SW 1271 (cell line): ENCODE measurements at places on chromosomes 4 and X.

GRCh38 chr4:20679951-20680350 is 20.3 kb upstream of the PACRGL start:
- no peak for DNase-seq

DNA sequence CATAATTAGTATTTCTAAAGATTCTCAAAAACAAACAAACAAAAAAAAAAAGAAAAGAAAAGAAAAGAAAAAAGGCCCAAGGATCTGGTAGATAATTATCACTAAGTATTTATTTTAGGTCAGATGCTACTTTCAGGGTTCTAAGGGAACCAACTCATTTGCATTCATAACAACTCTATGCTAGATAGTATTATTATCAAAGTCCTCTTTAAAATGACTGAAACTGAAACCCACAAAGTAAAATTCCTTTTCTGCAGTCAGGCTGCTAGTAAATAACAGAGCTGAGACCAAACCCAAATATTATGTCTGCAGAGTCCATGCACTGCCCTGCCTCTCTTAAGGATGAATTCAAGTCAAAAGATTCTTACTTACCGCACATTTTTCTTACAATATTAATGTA is 38.3 kb upstream of the MAPK10 start:
- DNase-seq = no peak

- no peak for DNase-seq
Measured at GRCh38 chr4:128540122-128540521, 252.5 kb upstream of the PGRMC2 start.

DNA sequence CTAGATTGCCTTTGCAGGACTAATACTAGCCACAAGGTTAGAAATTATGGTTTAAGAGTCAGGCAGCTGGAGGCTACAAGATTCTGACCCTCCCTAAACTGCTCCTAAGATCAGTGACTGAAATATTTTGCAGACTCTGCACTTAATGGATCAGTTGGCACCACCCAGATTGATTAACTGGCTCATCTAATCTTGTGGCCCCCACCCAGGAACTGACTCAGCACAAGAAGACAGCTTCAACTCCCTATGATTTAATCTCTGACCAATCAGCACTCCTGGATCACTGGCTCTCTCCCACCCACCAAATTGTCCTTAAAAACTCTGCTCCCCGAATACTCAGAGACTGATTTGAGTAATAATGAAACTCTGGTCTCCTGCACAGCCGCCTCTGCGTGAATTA is 145.4 kb upstream of the LCORL start:
- DNase-seq = no peak

GRCh38 chr4:151624626-151625565 is 135.9 kb downstream of the GATB start:
- DNase-seq = no peak

- DNase-seq = no peak
Measured at GRCh38 chrX:109783701-109784079, 50.6 kb upstream of the ACSL4 start.

- DNase-seq = no peak
Measured at GRCh38 chrX:23334848-23335599, at the start of gene PTCHD1. PTCHD1 (plus strand) TSS chrX:23334849; CDS start chrX:23334876, 27 bp downstream.

DNA sequence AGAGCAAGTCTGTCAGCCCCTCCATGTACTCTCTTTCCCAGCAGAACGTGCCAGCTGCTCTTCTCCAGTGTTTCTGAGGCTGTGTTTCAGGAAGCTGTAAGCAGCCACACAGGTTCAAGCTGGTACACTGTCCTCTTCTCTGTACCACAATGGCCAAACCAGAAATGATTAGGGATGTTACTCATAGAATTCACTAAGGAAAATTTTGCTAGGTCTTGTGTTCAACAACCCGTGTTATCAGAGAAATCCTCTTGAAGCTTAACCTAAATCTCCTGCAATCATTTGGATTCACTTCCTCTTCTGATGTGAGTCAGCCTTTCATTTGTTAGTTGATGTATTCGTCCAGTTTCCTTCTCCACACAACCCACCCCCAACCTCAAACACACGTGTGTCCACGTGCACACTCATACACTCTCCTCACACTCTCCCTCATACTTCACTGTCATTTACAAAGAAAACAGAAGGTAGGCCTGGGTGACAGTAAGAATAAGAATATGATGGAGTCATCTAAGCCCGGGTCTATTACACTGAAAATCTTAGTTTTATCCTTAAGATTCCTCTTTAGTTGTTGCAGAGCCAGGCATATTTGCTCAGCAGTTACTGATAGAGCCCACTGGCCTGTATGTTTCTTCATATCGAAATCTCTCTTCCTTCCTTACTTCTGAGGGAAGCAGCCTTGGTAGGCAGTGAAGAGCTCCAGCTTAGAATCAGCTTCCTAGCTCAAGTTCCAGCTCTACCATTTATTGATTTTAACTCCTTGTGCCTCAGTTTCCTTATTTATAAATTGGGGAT is 63.4 kb downstream of the DCUN1D4 start:
- DNase-seq = no peak
